ENCODE measurements at places on chromosomes 7 and 10.

- no peak for DNase-seq
Observed at GRCh38 chr7:79786187-79786586, 332.7 kb upstream of the MAGI2 start.

- no peak for DNase-seq
Observed at GRCh38 chr7:141558544-141559183, 7.5 kb downstream of the AGK start.

GRCh38 chr7:54906963-54907362, 111.9 kb upstream of the EGFR start:
- no peak for DNase-seq

DNA sequence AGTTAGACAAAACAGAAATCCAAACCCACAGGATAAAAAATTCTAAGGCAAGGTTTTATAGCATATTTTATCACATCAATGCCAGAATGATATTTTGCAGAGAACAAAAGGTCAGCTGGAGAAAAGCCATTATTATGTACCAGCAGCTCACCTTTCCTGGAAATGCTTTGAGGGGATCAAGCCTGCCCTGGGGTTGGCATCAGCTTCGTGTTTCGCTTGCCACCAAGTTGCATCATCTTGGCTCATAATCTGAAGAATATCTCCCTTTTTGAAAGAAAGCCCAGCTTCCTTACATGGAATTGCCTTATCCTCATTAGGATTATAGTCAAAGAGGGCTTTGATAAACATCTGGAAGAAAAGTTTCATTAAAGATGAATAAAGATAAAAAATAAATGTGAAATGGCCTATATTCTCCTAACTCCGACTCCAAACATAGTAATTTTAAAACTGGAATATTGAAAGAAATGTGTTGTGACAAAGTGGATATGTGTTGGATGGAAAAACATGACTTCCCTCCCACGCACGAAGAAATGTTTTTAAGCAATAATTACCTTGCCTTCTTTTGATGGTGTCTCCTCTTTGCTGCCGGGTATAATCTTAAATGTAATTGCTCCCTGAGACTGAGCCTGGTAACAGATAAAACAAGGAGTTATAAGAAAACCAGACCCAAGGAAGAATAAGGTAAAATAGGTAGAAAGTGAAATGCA, 121.3 kb upstream of the ODAD2 start:
- no peak for DNase-seq

- DNase-seq: no peak
Observed at GRCh38 chr7:2134740-2135139, 98.0 kb downstream of the MAD1L1 start.

DNA sequence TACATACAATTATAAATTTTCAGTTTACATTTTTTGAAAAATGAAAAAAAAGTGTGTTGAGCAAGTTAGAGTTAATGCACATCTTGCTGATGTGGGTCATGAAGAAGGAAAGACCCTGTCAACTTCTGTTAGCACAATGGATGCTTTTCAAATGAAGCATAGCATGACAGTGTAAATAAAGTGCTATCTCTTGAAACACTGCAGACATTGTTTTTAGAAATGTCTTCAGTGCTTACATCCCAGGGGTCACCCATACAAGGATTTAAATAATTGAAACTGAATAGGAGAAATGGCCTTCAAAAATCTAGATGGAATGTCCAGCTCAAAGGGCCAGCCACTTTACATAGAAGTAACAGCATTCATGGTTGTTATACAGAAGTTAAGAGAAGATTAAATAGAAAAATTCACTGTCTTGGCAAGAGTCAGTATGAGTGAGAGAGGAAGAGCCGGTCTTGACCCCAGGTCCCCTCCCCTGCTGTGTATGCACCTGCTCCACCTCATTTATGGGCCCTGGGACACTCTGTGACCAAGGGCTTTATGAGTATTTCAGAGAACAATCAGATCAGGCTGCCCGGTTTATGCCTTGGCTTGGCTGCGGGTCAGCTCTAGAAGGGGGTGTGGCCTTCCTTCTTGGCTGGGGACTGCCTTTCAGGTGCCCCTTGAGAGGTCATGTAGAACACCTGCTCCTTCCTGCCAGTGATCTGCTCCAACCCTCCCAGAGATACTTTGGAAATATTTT, 237.7 kb upstream of the TMEM72 start:
- no peak for DNase-seq

- DNase-seq: no peak
Observed at GRCh38 chr7:46990761-46991160, 591.1 kb downstream of the TNS3 start.

DNA sequence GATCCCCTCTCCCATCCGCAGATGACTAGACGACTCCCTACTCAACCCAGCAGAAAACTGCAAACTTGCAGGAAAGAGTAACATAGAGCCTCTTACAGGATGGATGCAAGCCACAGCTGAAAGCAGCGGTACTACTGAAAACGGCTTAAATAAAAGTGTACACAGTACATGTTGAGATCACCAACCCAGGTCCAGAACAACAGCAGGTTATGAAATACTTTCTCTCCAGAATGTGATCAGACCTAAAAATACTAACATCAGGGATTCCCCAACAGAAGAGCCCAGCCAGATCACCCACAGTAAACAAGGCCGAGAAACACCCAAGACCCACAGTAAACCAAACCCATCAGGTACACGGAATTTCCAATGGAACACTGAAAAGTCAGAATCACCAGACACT, 13.2 kb downstream of the ATE1 start:
- no peak for DNase-seq

- DNase-seq: no peak
Observed at GRCh38 chr10:49398986-49399385, 3.1 kb upstream of the DRGX start.

DNA sequence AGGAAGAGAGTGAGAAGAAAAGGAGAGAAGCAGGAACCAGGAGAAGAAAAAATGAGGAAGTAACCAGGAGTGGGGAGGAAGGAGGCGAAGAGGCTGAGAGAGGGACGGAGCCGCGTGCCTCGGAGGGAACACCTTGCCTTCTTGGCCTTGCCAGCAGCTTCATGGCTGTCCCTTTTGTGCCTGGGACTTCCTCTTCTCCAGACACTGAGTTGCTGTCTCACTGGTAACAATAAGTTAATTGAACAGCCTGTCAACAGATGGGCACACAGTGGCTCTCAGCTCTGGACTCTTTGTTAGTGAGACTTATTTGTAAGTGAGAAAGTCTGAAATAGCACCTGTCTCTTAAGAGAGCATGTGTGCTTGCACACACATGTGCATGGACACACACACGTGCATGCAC, 83.2 kb downstream of the GATA3 start:
- no peak for DNase-seq

GRCh38 chr7:11714205-11714604, 117.8 kb downstream of the THSD7A start:
- DNase-seq: no peak

- DNase-seq: no peak
Observed at GRCh38 chr10:112991888-112992491, 41.9 kb downstream of the TCF7L2 start.

- no peak for DNase-seq
Observed at GRCh38 chr7:86995052-86995725, 64.3 kb downstream of the ELAPOR2 start.

GRCh38 chr7:1597066-1597760, 27.4 kb upstream of the PSMG3 start:
- no peak for DNase-seq

GRCh38 chr10:44195112-44196007, 189.5 kb downstream of the CXCL12 start:
- no peak for DNase-seq

DNA sequence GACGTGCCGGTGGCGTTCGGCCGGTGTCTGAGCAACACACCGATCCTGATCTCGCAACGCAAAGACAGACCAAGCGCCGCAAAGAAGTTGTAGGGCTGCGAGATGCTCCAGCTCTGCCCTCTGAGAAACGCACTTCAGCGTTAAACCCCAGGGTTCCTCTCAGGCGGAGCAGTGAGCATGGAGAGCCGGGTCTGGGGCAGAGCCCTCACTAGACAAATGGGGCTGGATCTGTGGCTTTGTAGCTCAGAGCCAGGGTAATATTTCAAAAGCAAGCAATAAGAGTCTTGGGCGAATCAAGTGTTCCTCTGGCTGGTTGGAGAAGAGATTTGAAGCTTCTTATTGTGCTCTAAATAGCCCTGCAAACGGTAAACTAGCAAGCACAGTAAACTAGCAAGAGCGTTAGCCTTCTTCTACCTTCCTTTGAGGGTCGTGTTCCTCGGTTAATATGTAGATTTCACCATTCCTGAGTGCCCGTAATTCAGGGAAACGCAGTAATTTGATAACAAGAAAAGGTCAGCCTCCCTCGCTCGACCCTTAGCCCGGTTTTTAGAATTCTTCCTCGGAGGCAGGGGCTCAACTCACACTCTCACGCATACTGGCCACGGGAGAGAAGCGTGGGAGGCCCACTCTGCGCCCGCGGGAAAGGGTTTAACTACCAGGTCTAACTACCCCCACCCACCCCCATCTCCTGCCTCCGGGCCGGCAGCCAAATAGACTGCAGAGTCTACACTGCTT, 6.7 kb downstream of the SKAP2 start:
- no peak for DNase-seq

GRCh38 chr7:44615149-44615611, 8.8 kb downstream of the OGDH start:
- no peak for DNase-seq

DNA sequence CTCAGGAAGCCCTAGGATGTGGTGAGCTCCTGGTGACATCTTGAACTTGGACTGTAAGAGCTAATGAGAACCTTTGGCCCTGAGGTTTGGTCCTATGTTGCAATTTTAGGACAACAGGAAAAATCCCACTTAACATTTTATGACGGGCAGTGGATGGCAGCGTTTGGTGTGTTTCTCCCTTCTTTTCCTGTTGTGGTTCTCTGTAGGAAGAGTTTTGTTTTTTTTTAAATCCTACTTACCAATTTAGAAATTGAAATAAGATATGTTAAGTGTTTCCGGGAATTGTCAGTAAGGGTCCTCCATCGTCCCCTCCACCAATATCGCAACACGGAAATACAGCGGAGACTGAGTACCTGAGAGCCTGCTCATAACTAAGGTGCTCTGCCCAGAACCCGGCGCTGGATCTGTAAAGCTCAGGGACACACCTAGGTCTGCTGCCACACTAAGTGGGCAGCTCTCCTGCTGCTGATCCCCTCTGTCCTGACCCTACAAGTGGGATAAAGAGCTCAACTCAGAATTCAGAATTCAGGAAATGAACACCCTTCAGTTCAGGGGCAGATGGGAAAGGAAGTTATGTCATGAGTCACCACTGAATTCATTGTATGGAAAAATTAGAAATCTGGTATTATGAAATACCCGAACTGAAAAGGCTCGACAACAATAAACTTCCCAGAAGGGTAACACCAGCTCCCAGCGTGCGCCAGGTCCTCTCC, 9.1 kb upstream of the PROSER2 start:
- no peak for DNase-seq

DNA sequence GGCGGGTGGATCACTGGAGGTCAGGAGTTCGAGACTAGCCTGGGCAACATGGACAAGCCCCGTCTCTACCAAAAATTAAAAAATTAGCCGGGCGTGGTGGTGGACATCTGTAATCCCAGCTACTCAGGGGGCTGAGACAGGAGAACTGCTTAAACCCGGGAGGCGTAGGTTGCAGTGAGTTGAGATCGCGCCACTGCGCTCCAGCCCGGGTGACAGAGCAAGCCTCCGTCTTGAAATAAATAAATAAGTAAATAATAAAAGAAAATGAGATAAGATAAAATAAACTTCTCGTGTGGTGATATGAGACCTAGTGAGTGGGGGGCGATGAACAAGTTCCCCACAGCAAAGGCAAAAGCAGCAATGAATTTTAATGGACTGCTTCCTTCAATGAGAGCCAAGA, 33.6 kb upstream of the LMTK2 start:
- DNase-seq: no peak

DNA sequence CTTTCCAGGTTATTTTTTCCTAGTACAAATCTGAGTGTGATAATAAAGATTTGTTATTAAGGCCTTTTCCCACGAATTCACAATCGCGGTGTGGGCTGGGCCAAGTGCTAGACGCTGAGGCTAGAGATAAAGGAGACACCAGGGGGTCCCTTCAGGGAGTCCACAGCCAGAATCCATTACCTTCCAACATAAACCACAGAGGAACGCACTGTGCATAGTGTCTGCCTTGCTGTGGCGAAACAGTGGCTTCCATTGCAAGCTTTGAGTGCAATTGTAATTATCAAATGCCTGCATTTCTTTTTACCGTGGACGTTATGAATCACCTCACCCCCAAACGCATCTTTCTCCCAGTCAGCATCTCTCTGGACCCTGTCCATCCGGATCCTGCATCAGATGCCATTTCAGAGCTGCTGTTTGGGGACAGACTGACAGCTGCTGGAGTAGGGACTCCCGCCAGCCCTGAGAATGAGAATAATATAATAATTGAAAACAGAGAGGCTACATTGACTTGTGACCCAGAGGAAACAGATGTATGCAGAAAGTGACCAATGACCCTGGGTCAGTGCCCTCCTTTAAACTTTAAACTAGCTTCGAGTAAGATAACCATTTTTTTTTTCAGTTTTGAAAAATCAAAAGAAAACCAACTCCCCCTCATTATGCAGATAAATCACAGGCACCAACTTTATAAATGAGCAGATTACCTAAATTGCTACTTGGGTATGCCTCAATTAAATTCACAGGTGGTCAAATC, 456.2 kb upstream of the NRP1 start:
- DNase-seq: no peak

DNA sequence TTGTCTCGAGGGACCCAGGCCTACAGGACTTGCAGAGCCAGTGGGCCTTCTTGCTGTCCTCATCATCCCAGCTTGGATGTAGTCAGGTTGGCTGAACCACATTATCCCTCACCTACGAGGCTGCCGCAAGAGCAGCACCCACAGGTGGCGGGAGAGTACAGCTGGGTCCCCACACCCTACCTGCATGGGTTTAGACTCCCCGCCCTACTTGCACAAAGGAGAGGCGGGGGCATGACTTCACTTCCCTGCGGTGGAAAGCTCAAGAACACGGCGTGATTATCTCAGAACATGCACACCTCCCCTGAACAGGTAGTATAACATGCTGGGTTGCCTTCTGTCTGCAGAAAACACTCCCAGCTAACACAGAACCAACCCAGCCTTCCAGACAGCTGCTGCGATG, 57.5 kb downstream of the CTBP2 start:
- no peak for DNase-seq

DNA sequence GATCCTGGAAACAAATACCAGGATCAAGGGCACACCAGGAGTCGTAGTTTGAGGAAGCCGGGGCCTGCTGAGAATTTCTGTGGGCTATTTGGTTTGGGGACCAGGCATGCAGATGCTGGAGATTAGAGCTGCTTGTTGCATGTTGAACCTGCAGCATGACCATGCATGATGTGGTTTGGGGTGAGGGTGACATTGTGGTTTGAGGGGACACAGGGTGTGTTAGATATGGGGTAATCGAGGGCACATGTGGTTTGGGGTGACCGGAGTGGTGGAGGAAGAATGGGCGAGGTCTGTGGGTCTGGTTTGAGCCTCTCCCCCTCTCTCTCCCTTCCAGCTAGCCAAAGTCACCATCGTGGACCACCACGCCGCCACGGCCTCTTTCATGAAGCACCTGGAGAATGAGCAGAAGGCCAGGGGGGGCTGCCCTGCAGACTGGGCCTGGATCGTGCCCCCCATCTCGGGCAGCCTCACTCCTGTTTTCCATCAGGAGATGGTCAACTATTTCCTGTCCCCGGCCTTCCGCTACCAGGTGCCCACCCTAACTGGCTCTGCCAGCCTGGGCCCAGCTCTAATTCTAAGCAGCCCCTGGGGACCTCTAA, 10.2 kb downstream of the NOS3 start:
- no peak for DNase-seq

All from progenitor cell of endocrine pancreas (in vitro differentiated cells).